ENCODE measurements at places on chromosomes 7 and 10.
A peak's percentile ranks its signal among the peaks of the same experiment; 100 is the strongest.

DNA sequence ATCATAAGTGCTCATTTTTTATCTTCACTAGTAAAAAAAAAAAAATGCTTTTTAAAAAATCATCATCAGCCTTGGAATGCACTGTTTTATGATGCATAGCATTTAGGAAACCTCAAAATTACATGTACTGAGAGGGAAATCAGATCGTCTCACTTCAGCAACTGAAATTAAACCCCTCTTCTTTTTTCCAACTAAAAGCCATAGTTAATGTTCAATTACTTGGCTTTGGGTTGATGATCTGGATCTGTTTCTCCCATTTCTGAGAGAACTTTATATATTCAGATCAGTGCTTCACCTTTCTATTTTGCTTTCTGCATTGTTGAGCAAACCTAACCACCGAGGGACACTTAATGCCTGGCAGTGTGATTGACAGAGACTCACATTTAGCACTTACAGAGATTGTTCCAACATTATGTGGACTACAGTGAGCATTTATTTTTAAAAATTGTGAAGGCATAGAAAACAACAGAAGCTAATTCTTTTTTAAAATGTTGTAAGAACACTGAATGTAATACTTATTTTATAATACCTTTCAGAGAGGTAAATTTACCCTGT is 678.4 kb downstream of the PHTF2 start:
- no peak for DNase-seq

DNA sequence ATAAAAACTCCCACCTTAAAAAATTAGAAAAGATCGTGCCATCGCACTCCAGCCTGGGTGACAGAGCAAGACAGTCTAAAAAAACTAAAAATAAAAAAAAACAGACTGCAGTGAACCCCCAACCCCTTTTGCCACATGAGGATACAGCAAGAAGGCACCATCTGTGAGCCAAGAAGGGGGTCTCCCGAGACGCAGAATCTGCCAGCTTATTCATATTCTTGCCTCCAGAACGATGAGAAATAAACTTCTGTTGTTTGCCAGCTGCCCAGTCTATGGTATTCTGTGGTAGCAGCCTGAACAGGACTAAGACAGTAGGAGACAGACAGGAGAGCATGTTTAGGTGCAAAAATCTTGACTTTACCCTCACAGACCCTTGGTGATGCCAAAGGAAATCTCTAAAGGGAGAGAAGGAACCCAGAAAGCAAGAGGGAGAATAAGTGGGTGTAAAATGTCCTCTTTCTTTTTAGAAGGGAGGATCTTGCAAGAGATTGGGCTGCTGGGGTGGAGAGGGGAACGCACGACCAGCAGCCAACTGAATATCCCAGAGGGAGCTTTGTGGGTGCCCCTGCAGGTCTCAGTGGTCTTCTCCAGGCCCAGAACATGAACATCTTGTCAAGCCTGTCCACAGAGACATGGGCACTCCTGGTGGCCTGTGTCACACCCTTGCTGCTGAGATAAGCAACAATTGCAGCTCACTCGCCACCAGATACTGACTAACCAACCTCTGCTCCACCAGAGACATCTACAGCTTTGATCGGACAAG is 400.7 kb upstream of the FOXK1 start:
- DNase-seq = no peak

- DNase-seq = no peak
Measured at GRCh38 chr10:100980311-100980710, 7.0 kb downstream of the MRPL43 start.

DNA sequence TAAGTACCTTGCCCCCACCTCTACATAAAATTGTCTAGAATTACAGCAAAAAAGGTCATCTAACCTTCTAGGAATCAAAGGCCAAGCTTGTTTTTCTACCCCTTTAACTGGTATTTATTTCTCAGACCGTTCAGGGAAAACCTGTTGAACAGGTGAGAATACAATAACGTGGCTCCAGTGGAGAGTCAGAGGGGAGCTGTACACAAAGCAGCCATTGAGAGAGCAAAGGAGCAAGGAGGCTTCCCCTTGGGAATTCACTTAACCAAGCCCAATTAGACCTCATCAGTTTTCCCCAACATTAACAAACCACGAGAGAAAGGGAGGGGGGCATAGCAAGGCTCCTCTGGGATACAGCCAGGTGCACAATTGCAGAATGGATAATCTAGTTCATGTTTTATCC is 101.9 kb downstream of the ELMO1 start:
- DNase-seq = no peak

DNA sequence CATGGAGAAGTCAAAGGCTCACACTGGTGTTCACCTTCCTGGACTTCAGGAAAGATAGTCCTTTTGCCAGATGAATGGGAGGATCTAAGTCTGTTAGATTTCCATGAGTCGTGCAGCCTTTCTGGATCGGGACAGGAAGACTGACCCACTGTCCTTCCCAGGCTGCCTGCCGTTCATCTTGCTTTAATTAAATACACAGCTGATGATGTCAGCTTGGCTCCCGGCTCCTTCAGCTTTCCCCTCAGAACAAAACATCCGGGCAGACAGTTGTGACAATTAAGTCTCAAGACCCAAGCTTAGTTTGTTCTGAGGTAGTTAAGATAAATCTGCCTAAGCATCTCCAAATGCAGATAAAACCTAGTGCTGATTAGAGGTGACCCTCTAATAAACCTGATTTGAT is 58.6 kb downstream of the AUTS2 start:
- no peak for DNase-seq

DNA sequence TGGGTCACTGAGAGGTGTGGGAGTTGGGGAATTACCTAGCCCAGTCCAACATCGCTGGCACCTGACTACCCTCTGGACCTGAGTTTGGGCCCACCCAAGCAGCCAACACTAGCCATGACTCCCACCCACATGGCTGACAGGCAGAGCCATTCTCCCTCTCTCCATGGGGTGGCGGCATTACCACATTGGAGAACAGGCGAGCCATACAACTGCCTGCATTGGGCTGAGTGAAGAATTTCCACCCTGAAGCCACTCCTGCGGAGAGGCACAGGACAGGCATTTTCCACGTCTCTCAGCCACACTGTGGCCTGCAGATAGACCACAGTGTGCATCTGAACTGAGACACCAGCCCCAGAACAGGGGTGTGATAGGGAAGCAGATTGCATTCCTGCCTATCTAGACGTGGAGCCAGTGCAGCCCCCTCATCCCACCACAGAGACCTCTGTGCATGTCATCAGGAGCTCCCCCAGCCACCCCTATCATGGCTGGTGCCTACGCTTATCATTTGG is 58.2 kb upstream of the ANTXRL start:
- peak; percentile 67 for DNase-seq

- no peak for DNase-seq
Measured at GRCh38 chr7:78684201-78684600, 769.3 kb downstream of the MAGI2 start.

DNA sequence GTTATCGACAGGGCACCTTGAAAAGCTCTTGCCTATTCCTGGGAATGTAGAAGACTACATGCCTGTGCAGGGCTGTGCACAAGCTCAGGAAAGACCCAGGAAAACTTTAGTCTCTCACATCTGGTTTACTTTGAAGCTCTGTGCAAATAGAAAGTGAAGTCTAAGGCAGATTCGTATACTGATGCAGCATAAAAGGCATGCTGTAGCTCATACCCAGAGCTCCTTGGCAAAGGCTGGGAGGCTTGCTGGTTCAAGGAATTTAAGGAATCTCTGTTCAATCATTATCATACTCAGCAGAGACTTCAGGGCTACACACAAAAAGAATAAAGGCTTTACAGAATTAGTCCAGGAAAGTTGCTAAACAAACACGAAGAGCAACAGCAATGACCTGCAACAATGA is 192.0 kb downstream of the OTUD1 start:
- no peak for DNase-seq

- DNase-seq = no peak
Measured at GRCh38 chr10:123864923-123865322, 26.7 kb downstream of the CPXM2 start.

DNA sequence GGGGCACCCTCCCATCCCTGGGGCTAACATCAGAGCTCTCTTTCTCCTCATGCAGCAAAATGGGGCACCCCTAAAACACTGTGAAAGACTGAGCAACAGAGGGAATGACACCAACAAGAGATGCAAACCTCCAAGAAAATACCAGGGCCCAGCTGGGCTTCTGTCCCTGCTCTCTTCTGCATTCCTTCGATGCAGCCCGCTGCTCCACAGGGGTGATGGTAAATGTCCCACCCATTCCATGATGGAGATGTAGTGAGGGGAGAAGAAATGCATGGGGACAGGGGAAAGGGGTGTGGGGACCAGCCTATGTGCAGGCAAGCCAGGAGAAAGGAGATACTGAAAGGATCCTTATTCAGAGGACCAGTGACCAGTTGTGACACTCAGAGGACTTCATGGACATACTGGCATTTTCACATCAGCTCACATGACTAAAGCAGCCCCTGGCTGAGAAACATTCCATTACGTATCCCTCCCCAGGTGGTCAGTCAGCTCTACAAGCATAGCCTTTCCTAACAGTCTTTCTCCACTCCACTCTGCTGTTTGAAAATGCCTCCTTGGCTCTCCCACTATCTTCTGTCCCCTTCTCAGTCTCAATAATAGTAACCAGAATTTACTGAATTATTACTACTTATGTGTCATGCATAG is 13.3 kb downstream of the SORBS1 start:
- no peak for DNase-seq

GRCh38 chr7:50980411-50980810 is 197.7 kb upstream of the GRB10 start:
- DNase-seq = no peak

DNA sequence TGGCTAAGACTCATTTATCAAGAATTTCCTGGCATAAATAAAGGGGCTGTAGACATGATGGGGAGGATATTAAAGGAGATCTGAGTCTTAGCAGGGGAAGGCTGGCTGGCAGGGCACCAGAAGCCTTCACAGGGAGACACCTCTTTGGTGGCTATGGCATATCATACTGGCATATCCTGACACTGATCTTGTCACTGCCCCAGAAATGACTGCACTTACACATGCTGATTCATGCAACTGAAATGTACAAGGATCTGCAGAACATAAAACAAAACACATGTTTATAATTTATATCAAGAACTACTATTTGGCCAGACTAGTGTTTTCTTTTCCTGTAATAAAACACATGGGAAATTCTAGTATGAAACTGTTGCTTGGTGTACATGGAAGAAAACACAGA is 5.5 kb upstream of the LIPN start:
- DNase-seq = no peak

DNA sequence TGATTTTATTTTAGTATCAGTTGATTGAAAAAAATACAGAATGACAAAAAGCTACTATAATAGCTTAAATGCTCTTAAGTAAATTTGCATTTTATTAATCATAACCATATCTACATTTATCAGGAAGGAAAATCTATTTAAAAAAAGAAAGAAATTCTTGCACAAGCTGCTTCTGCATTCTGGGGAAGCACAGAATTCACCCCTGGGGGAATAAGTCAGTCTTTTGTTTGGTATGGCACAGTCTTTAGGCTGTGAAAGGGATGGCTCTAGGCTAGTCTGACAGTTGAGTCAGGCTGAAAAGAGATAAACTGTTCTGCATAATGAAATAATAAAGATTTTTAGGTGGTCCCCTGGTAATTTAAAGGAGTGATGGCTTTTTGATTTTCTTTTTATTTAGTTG is 37.9 kb downstream of the HTR7 start:
- DNase-seq = no peak

DNA sequence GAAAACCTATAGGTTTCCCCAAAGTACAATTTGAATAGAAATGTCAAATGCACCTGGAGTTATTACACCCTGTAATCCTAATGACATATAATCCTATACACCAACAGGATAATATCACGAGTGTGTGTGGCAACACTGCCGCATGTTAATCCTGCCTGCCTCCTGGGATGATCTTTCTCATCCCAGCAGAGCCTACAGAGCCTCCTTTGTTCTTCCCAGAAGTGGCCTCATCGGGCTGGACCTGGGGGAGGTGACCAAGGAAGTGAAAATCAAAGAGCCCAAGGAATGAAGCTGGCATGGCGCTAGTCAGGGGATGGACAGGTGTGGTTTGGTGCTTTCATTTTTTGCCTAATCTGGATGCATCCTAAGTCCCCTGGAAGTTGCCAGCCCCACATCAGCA is 29.5 kb upstream of the LEP start:
- DNase-seq = no peak

DNA sequence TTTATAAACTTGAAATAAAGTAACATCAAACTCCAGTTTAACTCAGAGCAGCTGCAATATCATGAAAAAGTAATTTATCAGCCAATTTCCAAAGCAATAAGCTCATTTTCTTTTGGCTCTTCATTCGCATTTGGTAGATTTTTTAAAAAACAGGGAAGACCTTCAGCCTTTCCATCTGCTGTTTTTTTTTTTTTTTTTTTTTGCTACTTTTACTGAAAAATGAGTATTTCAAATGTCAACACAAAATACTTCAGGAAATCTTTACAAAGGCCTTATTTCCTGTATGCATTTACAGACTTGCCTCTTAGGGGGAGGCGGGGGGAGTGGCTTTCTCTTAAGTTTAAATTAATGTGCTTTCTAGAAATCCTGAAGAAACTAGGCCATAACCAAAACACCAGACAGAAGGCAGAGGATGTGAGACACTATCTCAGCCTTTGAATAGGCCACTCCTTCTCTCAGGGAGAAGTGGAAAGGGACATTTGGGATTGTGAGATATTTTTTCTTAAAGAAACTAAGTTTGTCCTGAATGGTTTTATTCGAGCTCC is 91.8 kb downstream of the COL28A1 start:
- no peak for DNase-seq

DNA sequence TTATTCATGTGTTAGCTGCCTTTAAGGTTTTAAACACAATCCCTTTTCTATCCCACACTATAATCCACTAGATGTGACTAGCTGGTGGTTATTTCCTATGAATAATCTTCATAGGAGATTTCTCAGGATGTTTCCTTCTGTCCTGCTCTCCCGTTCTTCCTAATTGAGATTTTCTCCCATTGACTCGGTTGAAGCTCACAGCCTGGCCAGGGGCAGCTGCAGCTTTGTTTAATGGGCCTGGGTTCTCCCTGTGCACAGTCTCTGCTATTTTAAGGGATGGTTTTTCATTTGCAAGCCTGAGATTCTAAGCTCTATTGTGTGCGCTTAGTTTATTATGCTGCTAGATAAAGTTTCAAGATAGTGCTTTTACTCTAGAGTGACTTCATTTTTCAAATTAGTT is 283.4 kb upstream of the AOAH start:
- DNase-seq = no peak

DNA sequence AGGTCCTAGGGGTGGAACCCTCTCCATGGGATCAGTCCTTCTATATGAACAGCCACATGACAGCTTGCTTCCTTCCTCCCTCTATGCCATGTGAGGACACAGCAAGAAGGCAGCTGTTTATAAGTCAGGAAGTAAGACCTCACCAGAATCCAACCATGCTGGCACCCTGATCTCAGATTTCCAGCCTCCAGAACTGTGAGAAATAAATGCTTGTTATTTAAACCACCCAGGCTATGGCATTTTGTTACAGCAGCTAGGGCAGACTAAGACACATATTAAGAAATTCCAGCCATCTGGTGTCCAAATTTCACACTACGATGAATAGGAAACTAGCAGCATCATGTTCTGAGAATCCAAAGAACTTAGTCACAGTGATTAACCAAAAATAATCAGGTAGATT is 140.1 kb downstream of the ZFAND4 start:
- no peak for DNase-seq
